CD4-positive, alpha-beta T cell treated with Interleukin-15 for 1 hour (primary cell): ENCODE measurements at places on chromosomes 6 and 20.

DNA sequence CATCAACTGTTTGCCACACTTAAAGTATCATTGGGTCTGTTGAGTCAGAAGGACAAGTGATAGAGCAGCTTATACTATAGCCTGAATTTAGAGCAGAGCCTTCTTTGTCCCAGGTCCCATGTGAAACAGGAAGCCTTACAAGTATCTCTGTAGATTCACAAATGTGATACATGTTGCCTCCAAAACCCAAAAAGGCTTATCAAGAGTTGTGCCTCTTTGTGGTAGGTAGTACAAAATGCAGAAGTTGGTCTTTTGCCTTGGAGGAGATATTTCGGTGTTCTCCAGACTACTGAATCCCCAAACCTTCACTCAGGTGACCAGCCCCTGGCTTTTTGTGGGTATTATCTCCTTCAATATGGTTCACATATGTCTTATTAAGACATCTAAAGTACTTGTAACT, 172.8 kb upstream of the PROKR2 start:
- no peak for DNase-seq

- DNase-seq: no peak
These were observed 45.0 kb upstream of the IRF4 start for GRCh38 chr6:346386-347030.

- DNase-seq: no peak
These were observed 91.7 kb downstream of the GJA10 start for GRCh38 chr6:89985751-89986493.

- DNase-seq: no peak
These were observed 98.1 kb upstream of the TOP1 start for GRCh38 chr20:40930561-40930960.

DNA sequence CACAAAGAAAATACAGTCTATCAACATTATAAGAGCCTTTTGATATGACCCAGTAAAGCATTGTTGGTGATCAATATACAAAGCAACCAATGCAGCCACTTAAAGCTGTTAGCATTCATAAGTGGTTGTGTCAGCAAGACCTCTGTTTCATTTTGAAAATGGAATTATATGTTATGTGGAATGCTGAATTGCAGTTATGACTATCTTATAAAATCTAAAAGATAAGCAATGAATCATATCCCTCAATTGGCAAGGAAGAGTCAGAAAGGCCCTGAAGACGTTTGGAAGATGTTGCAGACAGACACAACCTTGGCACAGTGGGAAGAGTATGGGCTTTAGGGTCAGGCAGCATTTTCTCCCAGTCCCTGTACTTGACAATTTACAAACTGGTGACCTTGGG, 93.8 kb upstream of the RNF217 start:
- no peak for DNase-seq

DNA sequence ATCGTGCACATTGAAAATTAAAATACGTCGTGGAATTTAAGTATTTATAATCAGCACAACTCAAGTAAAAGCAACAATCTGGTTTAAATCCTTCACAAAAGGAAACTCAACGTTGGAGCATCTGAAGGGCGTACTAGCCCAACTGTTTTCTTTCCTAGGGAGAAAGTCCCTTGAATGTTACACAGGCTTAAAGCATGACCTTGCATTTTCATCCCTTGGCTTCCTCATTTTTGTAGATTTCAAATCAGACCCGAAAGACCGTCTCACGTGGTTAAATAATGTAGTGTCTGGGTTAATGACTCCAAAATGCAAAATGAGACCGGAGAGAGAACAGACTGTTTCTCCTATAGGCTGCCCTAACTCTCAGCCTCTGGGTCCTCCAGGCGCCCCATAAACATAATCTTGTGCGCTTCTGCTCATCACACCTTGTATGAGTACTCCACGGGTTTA, 249.2 kb upstream of the RREB1 start:
- DNase-seq: no peak

DNA sequence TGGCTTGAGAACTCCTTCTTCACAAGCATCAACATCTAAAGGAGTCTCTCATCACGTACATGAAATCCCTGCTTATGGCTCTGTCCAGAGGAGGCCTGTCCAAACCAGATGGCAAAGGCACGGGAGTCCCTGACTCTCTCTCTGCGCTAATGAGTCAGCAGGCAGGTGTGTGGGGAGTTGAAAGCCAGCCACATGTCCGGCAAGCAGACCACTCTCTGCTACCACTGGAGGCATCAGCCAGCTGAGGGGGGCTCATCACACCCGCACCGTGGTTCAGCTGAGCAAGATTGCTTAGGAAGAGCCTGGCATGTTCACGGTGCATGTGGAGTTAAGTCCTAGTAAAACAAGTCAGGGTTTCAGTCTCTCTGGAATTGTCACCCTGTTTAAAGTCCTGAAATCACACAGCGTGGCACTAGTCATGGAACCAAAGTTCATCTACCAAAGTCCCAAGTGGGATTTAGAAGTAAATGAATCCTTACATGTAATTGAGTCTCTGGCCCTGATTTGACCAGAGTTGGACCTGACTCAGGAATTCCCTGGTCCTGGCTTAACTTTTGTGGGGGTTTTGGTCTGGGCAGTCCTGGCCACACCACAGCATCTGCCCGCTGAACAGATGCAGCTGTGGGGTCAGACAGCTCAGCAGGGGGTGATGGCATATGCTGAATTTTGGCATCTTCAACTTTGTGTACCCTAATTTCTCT, 155.2 kb upstream of the RIN2 start:
- DNase-seq: no peak

- DNase-seq: no peak
These were observed 11.6 kb downstream of the BACH2 start for GRCh38 chr6:90285042-90285481.

DNA sequence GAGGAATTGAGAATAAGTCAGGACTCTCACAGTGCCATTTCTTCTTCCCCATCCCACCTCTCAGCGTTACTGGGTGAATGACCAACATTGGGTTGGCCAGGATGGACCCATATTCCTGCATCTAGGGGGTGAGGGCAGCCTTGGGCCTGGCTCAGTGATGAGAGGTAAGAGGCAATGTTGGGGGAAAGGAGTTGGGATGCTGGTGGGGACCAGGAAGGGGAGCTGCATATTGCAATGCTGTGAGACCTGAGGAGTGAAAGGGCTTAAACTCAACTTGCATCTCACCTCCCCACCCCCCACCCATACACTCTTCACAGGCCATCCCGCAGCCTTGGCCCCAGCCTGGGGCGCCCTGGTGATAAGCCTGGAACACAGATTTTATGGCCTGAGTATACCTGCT, 1.3 kb downstream of the PRSS16 start:
- DNase-seq: no peak

DNA sequence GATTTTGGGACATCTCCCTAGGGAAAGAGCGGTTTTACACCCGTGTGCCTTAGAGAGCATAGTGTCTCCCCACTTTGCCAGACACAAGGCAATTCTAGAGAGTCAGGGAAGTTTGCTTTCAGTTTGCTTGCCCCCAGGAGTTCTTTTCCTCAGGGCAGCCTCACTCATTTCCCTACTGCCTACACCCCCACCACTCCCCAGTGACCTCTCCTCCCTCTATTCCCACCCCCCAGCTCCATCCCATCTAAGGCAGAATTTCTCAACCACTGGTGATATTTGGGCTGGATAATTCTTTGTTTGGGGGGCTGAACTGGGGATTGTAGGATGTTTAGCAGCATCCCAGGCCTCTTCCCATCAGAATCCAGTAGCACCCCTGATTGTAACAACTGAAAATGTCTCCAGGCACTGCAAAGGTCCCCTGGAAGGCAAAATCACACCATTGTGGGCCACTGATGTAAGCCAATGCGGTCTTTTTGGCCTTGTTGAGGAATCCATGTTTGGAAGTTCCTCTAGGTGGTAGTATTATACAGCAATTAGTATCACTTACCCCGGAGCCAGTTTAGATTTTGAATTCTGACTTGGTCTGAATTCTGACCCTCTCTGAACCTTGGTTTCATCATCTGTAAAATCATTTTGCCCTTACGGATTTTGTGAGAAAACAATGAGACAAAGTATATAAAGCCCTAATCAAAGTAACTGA, 1.3 kb downstream of the EPPIN start:
- no peak for DNase-seq

- no peak for DNase-seq
These were observed 260.2 kb downstream of the BCKDHB start for GRCh38 chr6:80366714-80367113.

DNA sequence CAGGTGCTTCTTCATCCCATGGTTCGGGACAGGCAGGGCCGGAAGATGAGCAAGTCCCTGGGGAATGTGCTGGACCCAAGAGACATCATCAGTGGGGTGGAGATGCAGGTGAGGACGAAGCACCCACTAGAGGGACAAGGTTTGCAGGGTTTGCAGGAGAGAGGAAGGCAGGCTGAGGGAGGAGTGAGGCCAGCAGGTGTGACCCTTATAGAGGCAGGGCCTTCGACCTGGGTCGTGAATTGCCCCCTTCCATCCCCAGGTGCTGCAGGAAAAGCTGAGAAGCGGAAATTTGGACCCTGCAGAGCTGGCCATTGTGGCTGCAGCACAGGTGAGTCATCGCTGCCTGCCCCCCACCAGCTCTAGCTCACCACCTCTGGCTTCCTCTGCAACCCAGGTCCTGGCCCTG, 8.4 kb downstream of the VARS2 start:
- no peak for DNase-seq

- no peak for DNase-seq
These were observed 12.2 kb downstream of the SAYSD1 start for GRCh38 chr6:39102821-39103136.

DNA sequence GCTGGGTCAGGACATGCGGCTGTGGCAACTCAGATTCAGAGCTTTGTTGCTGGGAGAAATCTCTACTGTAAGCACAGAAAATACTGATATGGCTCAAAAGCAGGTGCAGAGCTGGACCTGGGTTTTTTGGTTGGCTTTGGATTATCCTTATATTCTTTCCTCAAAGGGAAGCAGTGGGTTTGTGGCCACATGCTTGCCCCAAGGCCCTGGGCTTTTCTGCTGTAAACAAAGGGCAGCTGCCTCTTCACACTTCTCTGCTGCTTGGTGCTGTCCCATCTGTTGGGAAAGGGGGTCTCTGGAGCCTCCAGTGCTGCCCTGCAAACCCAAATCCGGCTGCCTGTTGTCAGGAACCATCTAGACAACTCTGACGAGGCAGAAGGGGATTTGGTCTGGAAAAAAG, 52.4 kb downstream of the ANKRD6 start:
- DNase-seq: no peak

DNA sequence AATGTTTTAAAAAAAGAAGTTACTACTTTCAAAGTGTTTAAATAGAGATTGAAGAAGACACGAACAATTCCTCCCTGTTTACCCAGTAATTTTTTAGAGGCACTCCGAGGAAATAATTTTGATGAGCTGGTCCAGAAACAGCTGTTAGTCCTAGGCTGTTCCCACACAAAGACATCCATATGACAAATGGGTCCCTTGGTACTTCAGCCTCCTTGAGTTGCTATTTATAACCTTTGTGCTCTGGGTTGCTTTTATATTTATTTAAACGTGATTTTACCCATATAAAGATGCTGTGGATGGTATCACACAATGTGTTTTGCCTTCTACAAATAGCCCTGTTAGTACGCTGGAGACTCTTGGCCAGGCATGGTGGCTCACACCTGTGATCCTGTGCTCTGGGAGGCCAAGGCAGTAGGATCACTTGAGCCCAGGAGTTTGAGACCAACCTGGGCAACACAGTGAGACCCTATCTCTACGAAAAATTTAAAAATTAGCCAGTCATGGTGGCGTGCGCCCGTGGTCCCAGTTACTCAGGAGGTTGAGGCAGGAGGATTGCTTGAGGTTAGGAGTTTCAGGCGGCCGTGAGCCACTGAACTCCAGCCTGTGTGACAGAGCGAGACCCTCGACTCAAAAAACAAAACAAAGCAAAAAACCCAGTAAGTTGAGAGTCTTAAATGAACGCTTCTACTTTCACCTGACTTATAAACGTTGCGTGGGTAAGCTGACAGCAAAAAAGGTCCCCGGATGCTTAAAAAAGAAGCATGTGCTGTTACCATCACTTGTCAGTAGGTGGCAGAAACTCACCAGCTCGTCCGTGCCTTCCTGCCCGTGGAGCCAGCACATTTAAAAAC, 56.9 kb upstream of the ARMH2 start:
- peak; percentile 70 for DNase-seq

DNA sequence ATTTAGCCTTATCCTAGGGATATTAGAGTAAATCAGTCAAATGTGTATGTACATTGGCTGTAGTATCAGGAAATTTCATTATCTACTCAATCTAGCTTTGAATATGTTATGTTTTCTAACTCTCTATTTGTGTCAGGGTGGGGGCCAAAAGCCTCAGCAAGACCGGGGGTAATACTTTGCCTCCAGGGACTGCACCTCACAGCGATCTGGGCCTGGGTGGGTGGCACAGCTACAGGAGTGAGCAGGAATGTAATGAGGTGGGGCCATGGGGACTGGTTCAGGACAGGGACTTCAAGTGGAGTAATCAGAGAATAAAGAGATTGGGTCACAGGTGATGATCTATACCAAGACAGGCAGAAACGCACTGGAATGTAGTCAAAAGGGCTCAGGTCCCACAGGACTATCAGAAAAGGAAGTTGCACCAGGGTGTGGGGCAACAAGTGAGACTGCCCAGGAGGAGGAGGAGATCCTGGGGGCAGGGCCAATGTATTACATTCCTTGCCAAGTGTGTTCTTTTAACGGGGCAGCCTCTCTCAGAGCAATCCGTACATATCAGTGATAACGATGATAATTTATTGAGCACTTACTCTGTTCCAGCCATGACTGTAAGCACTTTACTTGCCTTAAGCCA, 54.0 kb downstream of the PIGU start:
- DNase-seq: peak; percentile 23

DNA sequence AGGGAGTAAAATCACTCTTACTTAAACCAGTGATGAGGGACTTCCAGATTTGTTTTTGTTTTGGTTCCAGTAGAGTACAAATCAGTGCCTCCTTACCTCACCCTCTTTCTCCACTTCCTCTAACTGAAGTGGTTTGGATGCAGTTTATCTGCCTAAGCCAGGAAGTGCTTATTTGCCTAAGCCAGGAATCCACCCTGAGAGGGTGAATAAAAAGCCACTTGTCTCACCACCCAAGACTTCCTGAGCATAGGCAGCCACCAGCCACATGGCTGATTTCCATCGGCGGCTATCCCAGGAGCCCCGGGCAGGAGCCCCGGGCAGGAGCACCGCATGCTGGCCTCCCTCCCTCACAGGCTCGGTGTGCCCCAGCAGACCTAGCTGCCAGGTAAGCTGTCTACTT, 12.0 kb downstream of the LRP11 start:
- peak; percentile 25 for DNase-seq

- no peak for DNase-seq
These were observed 36.9 kb upstream of the LAMA4 start for GRCh38 chr6:112291161-112291762.

GRCh38 chr20:20743511-20744169, 31.2 kb upstream of the RALGAPA2 start:
- DNase-seq: no peak

DNA sequence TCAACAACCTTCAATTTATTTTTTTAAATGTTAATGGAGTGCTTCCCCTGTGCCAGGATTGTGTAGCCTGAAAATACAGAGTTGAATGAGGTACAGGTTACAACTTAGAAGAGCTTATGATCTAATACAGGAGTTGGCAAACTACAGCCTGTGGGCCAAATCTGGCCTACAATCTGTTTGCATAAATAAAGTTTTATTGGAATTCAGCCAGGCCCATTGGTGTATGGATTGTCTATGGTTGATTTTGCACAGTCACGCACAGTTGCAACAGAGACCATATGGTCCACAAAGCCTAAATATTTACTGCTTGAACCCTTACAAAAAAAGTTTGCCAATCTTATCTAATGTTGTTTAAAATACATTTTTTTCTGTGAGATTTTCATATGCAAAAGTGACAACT, 177.3 kb upstream of the CCN2 start:
- DNase-seq: no peak

- no peak for DNase-seq
These were observed 38.9 kb downstream of the STK35 start for GRCh38 chr20:2140561-2140960.

- DNase-seq: no peak
These were observed 88.4 kb upstream of the B3GAT2 start for GRCh38 chr6:71045296-71045695.
